Right renal pelvis (tissue), 4 donors: ENCODE measurements at places on chromosomes 16 and 17.

DNA sequence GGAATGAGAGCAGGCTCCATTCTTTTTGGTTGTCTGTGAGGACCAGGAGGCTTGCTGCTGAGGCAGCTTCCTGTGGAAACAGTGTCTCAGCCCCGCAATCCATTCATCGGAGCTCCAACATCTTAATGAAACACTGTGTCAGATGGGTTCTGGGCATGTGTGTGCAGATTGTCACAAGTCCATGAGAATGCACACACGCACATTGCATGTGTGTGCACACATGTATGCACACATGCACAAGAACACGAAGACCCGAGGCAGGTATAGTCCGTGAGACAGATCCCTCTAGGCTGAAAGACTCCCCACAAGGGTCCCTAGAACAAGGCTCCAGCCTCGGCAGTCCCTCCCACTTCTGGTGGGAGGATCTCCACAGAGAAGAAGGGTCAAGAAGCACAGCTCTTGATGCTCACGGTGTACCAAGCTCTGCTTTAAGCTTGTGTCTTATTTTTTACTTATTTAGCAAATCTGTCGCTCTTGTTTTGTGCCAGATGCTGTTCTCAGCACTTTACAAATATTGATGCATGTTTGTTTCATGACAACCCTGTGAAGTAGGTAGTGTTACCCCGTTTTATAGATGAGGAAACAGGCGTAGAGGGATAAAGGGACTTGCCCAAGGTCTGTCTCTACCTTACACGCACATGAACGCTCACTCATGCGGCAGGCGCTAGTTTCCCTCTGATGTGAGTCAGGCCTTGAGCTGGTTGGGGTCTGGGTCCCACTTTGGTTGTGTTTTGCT, 213.1 kb downstream of the SEC14L1 start:
- DNase-seq: no peak

DNA sequence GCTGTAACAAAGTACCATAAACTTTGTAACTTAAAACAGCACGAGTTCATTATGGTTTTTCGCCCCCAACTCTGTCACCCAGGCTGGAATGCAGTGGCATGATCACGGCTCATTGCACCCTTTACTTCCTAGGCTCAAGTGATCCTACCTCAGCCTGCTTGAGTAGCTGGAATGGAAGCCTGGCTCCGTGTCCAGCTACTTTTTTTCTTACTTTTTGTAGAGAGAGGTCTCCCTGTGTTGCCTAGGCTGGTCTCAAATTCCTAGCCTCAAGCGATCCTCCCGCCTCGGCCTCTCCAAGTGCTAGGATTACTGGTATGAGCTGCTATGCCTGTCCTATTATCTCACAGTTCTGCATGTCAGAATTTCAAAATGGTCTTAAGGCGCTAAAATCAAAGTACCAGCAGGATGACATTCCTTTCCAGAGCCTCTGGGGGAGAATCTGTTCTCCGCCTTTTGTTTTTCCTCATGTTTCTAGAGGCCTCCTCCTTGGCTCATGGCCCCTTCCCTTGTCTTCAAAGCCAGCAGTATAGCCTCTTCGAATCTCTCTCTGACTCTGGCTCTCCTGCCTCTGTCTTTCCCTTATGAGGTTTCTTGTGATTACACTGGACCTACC, 10.1 kb upstream of the PRM1 start:
- DNase-seq: no peak

DNA sequence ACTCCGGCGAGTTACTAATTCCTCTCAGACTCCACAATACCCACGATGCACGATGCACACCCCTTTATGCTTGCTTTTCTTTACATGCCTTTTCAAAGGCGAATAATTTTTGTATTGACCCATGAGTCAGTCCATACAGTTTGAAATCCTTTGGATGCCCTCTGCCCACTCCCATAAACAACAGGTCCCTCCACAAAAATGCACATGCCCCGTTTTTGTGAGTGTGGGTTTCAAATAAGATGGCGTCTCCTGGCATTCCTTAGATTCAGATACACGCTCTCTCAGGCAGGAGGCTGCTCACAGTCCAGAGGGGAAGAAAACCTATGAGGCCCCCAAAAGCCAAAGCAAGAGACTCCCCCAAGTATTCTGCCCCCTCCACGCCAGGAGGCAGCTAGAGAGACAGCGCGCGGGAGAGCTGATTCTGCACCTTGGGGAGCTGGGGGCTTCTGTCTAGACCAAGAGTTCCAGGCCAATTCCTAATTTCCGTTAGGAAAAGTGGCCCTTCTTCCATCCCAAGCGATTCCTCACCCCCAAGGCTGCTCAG, 19.6 kb upstream of the HOXB9 start:
- no peak for DNase-seq

DNA sequence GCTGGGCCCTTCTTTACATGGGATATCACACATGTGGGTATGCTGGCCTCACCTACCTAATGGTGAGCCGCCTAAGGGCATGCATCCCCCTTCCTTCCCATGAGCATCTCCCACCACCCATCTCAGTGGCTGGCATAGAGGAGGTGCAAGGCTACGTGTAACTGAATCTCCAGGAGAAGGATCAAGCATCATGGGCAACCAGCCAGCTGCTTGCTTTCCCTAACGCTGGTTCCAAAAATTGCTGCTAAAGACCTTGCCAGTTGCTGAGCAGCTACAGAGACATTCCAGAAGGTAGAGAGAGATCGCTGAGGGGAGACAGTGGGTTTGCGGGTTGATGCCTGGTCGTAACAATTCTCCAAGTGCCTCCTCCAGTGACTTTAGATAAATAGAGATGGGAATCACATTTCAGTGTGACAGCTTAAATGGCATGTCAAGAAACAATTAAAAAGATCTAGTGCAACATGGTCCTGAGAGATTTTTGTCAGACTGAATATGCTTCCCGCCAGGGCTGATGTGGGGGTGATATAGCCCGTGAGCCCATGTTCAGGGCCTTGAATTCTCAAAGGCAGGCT, 378.4 kb upstream of the CDH5 start:
- DNase-seq: no peak

DNA sequence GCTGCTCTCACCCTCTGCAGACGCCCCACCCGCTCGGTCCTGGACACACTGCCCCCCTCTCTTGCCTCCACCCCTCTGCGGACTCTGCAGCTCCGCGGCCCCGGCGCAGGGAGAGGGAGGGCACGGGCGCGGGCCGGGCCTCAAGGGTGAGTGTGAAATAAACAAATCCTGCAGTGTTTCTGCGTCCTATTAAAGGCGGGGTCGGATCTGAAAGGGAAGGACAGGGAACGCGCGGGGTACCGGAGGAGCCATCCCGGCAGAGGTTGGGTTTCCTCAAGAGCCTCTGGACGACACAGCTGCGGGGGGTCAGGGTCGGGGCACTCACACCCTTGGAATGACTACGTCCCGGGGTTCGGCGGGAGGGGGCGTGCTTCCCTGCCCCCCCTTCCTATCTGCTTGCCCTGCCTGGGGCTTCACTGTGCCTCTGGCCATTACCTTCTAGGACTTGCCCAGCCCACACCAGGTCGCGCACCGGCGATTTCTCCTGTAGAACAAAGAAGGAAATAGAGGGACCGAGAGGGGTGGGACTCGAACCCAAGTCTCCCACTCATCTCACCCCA, 466 bp upstream of the HSF4 start:
- no peak for DNase-seq

DNA sequence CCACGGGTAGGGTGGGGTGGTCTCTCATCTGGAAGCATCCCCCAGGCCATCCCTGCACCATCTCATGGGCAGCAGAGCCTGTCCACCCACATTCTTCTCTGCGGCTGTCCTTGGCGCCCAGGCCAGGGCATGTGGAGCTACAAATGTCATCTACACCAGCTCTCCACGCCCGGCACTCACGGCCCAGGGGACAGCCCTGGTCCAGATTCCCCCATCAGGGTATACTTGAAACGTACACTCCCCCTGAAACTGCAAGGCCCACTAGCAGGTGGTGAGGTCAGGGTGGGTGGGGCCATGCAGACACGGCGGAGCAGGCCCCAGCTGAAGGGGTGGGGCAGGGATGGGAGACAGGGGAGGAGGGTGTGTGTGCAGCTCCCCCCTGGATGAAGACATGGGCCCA, 3.2 kb upstream of the SOX8 start:
- DNase-seq: no peak

- DNase-seq: no peak
Observed at GRCh38 chr16:75306099-75306762, 54.8 kb upstream of the BCAR1 start.
